ENCODE measurements at places on chromosomes 6 and 20. TPM values are rescaled to one million over a fixed set of nuclear protein-coding genes. Genes with fewer than 3 reads are reported as not detected.
A peak's percentile ranks its signal among the peaks of the same experiment; 100 is the strongest.

The NOX3 gene
- 0.09 TPM for total RNA-seq

The TRIM31 gene
- 0.11 TPM for total RNA-seq

The LAMP5 gene
- total RNA-seq: 0.37 TPM

The SLC17A1 gene
- not detected for total RNA-seq

The ASIP gene
- not detected for total RNA-seq

The MDN1 gene
- total RNA-seq: 146 TPM

The FOXS1 gene
- not detected for total RNA-seq

The LST1 gene
- 0.66 TPM for total RNA-seq

The SOBP gene
- total RNA-seq: 6.6 TPM

- DNase-seq: peak; percentile 52
These were observed 42.1 kb upstream of the BTN3A2 start for GRCh38 chr6:26322645-26323482.

DNA sequence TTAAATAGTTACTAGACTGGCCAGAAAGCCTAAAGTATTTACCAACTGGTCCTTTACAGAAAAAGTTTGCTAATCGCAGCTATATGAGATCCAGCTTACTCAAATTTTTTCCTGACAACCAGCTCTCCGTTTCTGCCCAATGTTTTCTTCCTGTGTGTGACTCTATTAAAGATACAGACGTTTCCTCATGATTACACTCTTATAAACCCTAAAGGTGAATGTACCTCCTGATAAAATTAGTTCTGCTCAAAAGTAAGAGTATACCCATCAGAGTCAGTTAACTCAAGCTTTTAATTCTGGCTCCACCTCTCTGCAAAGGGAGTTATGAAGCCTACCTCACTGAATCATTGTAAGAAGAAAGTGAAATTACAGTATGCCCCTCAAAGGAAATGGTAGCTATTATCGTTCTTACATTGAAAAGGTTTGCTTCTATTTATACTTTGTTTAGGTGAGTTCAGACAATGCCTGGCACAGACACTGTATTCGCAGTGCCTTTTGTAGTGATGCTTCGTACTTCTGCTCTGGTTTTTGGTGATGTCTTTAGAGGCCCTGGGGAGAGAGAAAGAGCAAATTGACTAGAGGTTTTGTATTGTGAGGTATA, 10.2 kb upstream of the MROH8 start:
- DNase-seq: no peak

- no peak for DNase-seq
These were observed 844 bp downstream of the TAGAP start for GRCh38 chr6:159043947-159044346.

- DNase-seq: no peak
These were observed 476 bp downstream of the MEA1 start for GRCh38 chr6:43013097-43013842.

DNA sequence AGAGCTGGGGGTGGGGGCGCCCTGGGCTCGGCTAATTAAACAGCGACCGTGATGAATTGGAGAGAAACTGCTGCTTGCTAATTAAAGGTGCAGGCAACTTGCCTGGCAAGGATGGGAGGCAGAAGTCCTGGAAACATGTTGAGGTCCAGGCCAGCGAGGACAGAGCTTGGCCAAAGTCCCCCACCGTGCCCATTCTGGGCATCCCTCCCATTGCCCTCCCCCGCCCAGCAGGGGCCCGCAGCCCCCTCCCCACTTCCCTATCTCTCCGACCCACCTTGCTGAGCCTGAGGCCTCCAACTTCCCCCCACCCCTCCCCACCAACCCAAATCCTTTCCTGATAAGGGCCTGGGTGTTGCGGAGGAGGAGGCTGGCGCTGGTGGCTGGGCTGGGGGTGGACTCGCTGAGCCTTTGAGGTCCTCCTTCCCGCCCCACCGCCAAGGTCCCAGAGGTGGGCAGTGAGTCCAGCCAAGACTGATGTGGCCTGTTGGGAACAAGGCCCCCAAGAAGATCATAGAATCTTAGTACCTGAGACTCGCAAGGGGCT, 23.3 kb downstream of the C20orf203 start:
- DNase-seq: no peak

GRCh38 chr20:62733526-62733842, 24.8 kb downstream of the NTSR1 start:
- no peak for DNase-seq

DNA sequence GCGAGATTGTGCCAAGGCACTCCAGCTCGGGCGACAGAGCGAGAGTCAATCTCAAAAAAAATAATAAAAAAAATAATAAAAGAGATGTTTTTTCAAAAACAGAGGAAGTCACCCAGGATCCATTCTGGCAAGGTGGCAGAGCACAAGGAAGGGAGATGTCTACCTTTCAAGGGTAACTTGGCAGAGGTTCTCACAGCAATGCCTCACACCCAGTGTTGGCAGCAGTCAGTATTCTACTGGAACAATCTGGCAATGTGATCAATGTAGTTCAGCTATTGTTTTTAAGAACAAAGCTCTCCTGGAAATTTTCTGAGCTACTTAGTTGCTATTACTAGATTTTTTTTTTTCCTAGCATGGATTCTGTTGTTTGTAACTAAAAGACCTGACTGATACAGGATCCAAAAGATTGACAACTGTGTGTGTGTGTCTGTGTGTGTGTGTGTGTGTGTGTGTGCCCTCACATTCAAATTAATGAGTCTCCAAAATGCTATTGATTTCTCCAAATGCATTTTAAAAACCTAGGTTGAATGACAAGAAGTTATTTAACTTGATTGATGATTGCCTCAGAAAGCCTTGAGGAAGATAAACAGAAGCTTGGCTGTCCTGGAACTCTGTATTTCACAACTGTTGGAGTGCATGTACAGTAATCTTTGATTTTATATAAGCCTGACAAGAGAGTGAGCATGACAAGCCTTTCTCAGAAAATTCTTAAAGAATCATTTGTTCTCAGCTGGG, 114.1 kb upstream of the RREB1 start:
- DNase-seq: no peak

- peak; percentile 81 for DNase-seq
These were observed 69.8 kb upstream of the PRSS16 start for GRCh38 chr6:27177485-27178406.

DNA sequence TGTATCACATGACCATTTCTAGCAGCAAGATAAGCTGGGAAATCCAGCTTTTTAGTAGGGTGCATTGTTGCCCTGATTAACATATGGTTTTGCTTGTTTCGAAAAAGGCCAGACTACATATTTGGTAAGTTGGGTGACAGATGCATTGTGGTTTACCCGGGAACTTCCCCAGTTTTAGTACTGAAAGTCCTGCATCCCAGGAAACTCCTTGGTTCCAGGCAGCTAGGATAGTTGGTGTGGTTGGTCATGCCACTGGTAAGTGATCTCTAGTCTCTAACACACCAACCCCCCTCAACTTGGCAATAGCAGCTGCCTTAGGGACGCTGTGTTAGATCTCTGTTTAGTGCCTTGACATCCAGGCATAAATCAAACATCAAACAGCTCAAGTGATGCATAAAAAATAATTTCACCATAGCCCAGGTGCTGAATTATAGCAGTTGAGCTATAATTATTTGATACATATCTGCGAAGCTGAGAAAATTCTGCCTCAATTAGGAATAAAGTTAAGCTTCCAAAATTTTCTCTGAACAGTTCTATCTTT, 216.5 kb downstream of the TFAP2C start:
- no peak for DNase-seq

- DNase-seq: no peak
These were observed 28.0 kb downstream of the RAB44 start for GRCh38 chr6:36725581-36725980.

- DNase-seq: no peak
These were observed 73.6 kb upstream of the NHSL1 start for GRCh38 chr6:138572885-138573284.

DNA sequence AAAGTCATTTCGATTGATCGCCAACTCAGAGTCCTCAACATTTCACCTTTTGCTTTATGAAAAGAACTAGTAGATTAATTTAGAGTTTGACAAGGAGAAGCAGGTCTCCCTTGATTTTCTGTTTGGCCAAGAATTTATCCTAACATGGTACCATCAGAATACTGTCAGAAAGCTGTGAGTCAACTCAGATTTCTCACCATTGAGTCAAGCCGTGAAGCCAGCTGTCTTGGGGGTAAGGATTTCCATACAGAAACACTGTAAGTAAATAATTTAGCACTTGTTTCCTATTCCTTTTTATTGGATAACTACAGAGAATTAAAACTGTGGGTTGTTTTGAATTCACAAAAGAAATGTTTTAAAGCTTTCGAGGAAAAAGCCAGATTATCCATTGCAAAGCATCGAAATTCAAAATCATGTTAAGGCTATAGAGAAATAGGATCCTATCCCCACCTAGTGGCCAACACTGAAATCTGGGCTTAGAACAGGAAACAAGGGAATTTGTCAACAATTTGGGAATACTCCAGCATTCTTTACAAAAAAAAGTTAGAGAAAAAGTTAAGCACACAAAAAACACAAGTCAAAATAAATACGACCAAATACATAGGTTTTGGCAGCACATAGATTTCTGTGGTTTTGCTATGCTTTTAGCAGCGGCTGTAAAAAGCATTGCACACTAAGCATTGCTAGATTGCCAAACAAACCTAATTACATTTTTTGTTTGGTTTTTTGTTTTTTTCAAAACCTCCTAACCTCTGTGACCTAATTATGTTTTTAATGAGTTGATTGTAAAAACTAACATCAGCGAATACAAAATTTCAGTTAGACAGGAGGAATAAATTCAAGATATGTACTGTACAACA, 44.2 kb downstream of the COL11A2 start:
- DNase-seq: no peak
